Karpas-422 (cell line): ENCODE measurements at places on chromosomes 1 and 21.

DNA sequence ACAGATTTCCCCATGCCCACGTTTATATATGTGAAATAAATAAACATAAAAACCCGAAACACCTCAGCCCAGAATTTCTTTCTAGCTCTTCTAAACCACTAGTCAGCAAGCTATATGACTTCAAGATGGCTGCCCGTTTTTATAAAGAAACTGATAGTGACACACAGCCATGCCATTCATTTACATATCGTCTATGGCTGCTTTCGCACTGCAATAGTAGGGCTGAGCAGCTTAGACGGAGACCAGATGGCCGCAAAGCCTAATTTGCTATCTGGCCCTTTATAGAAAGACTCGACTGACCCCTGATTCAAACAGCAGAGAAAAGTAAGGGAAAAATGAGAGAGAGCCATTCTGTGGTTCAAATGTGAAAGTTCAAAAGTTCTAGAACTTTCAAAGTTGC is 45.7 kb upstream of the FMN2 start:
- no peak for DNase-seq

DNA sequence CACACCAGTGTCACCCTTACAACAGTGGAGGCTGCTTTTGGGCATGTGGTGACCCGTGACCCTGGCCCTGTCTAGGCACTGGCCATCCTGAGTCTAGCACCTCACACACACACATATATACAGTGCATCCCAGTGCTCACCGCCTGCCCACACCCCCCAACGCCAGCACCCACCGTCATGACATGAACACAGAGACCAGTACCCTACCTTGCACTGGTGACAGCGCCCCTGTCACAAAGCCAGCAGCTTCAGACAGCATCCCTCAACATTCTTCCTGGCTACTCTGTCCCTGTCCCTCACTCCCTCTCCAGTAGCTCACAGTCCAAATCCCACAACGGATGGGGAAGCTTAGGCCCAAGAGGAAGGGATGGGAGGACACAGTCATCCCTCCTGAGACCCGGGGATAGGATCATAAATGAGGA is 27.1 kb downstream of the AHDC1 start:
- DNase-seq, result no peak

DNA sequence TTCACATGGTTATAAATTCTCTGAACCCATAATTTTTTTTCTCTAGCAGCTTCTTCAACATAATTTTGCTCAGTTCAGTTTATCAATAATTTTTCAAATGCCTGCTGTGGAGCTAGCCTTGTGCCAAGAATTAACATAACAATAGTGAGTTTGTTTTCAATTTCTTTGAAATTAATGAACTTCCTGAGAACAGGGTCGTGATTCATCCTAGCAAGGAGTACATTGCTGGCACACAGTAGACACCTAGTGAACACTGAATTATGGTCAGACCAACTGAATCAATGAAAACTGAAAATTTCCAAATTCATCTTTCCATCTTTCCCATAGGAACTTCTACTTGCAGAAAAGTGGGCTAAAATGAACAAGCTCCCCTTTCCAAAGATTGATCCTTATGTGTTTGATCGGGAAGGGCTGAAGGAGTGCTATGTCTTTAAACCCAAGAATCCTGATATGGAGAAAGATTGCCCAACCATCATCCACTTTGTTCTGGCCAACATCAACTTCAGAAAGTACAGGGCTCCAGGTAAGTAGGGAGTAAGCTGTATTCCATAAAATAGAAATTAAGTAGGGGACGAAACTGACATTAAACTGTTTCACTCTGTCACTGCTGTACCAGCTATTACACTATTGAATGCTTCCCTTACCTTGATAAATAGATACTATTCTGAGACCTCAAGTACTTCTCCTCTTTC is 148.7 kb downstream of the PLA2G4A start:
- no peak for DNase-seq

GRCh38 chr1:211376807-211377470 is 50.3 kb downstream of the TRAF5 start:
- no peak for DNase-seq

DNA sequence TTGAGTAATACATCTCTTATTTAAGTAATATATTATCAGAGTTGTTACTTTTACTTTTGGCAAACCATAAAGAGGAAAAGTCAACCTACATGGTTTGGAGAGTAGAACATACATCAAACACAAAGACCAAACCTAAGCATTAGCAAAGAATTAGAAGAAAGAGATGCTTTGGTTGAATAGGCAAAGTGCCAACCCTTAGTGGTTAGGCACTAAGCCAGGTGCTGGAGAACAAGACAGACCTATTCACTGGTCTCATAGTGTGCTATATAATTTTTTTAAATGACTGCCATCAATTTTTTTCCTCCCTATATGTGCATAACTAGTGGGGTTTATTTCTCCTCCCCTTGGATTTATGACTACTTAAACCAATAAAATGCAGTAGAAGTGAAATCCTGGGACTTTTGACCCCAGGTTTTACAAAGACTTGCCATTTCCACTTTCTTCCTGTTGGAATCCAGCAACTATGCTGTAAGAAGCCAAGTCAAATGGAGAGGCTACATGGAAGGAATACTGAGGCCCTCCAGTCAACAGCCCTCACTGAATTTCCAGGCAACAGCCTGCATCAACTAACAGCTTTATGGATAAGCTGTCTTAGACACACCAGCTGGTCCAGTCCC is 69.8 kb upstream of the HAO2 start:
- no peak for DNase-seq
